ENCODE measurements at places on chromosomes 2 and 18.

DNA sequence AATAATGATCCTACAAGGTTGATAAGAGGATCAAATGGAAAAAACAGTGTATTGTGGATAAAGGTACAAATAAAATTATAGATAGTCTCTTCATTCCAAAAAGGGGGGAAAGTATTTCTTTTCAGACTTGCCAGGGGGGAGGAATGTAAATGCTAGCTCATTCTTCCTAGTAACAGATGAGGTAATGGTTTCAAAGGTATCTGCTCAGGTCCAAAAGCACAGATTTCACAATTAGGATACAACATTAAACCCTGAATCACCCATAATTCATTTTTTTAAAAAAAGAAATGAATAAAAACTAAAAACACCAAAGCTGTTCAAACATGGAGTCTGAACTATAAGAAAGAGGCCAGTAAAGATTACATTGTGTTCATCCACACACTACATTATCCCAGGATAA, 142.0 kb downstream of the ATAD2B start:
- no peak for DNase-seq

DNA sequence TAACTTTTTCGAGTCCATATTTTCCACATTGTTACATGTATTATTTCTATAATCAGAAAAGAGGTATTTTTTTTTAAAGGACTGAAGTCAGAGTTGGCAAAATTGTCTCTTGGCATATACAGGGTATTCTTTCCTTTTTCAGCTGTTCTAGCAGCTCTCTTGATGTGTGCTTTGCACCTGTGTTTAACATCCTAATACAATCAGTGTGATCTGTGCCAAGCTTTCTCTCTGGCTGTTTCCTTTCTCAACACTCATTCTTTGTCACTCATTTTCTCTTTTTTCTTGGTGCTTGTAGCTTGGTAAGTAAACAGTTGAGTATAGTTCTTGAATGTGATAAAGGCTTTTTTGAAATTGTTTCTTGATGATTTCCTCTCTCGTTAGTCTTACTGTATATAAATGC, 9.2 kb downstream of the RNMT start:
- no peak for DNase-seq

DNA sequence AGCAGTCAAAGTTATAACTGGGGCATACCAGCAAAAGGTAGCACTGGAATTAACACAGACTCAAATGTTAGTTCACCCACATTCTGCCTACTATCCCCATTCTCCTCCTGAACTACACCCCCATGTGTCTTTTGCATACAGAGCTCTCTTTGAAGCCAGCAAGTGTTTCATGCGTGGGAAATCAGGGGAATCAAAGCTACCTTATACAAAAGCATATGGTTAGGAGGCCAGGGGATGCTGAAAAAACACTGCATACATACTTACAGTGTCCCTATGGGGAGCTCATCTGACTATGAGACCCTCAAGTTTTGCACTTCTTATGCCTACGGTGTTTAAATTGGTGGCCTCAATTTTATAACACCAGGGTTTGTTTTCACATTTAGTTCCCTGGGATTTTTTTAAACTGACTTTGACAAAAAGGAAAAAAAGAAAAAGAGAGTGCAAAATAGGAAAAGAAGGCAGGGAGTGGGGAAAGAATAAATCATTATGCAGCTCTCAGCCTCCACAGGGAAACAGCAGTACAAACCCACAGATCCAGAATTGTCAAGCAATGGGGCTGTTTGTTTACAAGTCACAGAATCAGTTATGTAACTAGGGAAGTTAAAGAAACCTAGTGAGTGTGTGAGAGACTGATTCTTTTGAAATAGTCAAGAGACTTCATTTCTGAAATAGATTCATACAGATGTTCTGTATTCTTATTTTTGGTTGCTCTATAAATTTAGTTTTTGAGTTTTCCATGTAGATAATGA, 20.1 kb upstream of the PPP3R1 start:
- DNase-seq: no peak

GRCh38 chr2:218898109-218898878, 17.6 kb downstream of the WNT10A start:
- peak; percentile 64 for DNase-seq

DNA sequence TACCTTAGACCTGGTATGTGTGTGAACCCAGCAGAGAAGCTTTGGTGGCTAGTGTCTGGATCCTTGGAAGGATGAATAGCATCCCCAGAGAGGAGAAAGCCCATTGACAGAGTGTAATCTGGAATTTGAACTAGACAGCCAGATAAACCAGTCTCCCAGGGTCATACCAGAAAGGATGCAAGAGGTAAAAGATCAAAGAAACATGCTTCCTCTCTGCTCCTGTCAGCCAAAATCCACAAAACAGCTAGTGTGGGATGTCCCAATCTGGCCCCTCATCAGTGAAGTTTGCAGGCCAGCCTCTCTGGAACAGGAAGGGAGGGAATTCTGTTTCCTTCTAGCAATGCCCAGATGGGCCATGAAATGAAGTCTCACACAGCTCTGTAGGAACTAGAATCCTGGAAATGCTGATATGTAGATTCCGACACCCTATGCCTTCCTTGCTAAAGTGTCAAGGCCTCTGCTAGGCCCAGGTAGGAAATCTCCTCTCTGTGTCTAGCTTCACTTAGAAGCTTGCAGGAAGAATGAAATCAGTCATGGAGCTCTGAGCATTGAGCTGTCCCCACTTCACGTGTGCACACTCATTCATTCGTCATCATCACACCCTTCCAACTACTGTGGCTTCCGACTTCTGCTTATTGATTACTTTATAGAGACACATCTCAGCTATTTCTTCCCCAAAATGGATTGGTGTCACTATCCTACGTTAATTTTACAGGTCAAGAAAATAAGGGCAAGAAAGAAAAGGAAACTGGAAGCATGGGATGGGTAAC, 38.0 kb downstream of the EVA1A start:
- DNase-seq: no peak

DNA sequence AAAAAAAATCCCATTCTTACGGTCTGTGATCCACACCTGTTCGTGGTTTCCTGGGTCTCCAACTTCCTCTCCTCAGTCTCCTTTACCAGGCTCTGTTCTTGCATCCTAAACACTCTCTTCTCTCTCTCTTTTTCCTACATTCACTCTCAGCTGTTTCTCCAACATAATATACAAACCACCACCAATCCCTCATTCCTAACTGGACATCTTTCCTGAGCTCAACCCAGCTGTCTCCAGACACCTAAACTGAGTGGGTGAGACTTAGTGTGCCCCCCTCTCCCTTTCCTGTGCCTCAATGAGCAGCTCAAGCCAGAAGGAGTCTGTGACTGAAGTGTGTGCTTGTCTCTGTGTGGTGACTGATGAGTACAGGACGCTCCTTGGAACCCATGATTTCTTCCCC, 59.4 kb downstream of the LIPG start:
- DNase-seq: no peak
